ENCODE measurements at places on chromosomes 4 and X.

GRCh38 chrX:138917781-138918180, 206.3 kb upstream of the FGF13 start:
- no peak for DNase-seq

- no peak for DNase-seq
Measured at GRCh38 chrX:45001048-45001447, 128.1 kb downstream of the KDM6A start.

- no peak for DNase-seq
Measured at GRCh38 chr4:44025376-44026020, 423.1 kb downstream of the KCTD8 start.

GRCh38 chr4:22021106-22021505, 72.5 kb upstream of the KCNIP4 start:
- DNase-seq, result no peak

- no peak for DNase-seq
Measured at GRCh38 chr4:73715659-73716058, 24.7 kb upstream of the CXCL8 start.

GRCh38 chr4:112098841-112099530, 46.3 kb upstream of the FAM241A start:
- DNase-seq, result no peak

DNA sequence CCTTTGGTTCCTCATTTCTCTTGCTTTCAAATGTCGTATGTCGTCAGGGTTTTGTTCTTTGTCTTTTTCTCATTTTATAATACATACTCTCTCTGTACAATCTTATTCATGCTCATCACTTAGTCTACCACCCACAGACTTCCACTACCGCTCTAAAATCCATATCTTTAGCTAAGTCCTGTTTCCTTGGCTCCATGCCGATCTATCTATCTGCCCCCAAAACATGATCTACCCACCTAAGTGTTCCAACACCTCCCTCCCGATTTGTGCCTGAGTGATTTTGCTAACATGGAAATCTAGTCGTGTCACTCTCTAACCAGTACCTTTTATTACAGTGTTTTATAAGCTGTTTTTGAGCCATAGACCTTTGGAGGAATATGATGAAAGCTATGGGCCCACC, 65.6 kb upstream of the PGAM4 start:
- DNase-seq, result no peak

DNA sequence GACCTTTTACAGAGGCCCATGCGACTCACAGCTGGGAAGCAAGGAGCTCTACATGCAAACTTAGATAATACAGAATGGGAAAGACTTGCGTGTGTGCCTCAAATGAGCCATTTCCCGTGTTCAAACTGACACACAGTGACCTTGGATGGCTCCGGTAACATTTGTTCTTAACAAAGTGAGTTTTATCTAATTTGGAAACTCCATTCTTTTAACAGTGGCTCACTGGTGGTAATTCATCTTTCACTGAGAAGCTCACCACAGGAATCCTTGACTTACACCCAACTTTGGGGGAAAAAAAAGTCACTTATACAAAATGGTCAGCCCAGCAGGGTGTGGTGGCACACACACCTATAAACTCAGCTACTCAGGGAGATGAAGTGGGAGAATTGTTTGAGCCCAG, 190.6 kb downstream of the LDB2 start:
- no peak for DNase-seq

DNA sequence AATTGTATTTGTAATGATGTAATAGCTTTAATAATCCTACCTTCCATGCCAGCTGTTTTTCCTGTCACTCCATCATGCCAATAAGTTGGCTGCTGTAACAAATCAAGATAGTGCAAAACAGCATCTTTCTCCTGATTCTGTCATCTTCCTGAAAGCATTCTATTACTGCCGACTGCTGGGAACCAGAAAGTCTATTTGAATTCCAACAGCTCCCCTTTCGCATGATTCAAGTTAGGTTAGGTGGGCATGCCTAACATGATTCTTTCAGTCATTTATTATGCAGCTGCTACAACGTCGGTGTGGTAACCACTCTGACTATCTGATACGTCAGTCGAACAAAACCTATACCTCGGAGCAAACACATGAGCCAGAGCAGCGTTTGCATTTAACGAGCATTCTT, 127.9 kb upstream of the DMD start:
- DNase-seq, result peak; percentile 3

DNA sequence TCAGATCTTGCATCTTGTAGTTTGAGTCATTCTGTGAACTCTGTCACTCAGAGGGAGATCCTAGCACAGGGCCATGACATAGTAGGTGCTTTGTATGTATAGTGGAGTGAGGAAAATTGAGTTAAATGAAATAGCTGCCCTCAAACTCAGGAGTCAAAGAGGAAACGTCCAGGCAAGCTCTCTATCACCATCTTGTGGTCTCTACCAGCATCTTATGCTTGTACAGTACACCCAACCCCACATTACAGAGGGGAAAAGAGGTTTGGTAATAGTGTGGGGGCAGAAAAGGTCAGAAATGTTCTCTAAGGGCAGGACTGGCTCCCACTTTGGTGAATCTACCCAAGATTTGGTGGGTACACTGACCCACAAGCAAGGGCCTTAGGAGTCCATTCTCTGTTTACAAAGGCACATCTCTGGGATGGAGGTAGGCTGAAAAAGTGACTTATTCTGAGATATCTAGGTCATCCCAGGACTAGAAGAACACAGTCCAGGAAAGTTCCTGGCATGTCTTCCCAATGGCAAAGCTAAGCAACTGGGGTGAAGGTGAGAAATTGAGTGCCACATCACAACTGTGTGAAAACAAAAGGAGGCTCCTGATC, 131.8 kb downstream of the OR13H1 start:
- DNase-seq, result peak; percentile 49

DNA sequence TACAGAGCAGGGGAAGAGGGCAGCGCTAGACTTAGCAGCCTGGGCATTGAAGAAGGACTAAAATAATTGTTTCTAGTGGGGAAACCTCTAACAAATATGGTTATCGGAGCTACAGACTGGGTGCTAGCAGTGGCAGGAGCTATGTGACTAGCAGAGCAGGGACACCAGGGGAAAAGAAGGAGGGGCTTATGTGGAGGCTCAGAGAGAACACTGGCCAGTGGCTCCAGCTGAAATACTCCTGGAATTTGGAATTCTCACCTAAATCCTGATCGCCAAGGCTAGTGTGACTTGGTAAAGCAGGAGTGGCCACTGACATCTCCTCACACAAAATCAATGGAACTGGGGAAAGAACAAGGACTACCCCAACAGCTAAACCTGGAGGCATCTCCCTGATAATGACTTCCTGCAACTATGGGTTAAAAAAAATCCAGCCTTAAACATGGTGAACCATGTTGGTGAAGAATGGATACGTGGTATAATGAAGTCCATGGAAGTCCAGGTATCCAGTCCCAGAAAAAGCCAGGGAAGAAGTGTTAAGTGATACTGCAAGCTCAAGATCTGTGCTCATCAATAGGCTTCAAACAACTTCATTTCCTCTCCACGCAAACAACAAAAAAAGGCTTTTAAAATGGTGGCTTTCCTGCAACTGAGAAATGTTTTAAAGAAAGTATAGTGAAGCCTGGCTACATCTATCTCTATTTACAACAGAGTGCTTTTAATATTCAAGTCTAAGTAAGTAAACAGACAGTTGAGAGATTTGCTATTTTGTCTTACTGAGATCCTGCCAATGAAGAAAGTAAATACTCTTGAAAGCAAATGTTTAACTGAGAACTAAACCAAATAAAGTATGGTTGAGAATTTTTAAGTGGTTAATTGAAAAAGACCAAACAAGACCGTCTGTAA, 1.8 kb downstream of the TAPT1 start:
- peak; percentile 82 for DNase-seq

GRCh38 chrX:118740276-118740889, 13.0 kb downstream of the IL13RA1 start:
- peak; percentile 39 for DNase-seq

- DNase-seq, result peak; percentile 89
Measured at GRCh38 chr4:25448379-25449109, 71.5 kb downstream of the ANAPC4 start.

- DNase-seq, result no peak
Measured at GRCh38 chr4:137994853-137995252, 247.3 kb downstream of the SLC7A11 start.

DNA sequence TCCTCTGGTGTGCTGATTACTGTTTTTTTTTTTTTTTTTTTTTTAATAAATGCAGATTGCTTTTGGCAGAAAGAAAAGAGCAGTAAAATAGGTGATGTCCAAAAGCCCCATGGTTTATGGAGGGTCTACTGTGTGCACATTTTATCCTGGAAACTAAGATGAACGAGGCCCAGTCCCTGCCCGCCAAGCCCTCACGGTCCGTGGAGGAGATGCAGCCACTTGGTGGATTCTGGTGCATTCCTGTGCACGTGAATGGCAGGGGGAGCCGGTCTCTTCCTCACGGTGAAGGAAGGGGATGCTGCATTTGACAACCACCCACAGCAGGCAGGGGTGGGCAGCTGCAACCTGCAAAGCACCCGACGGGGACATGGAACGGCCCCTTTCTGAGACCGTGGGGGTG, 100.2 kb upstream of the AFAP1 start:
- no peak for DNase-seq

GRCh38 chr4:138977524-138977923, 38.1 kb upstream of the NOCT start:
- peak; percentile 55 for DNase-seq

GRCh38 chr4:177632481-177632880, 190.2 kb upstream of the AGA start:
- DNase-seq, result peak; percentile 2

GRCh38 chrX:136189222-136189621, 41.9 kb downstream of the FHL1 start:
- no peak for DNase-seq

DNA sequence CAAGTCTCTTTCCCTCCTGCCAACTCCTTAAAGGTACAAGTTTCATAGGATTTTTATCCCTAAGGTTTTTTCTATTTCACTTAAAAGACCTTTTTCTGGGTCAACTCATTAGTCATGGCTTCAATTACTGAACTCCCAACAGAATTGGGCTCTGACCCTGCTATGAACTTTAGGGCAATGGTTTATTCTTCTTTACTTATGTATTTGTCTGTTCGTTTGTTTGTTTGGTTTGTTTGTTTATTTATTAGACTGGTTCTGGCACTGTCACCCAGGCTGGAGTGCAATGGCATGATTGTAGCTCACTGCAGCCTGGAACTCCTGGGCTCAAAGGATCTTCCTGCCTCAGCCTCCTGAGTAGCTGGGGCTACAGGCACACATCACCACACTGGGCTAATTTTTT, 5.9 kb upstream of the NOCT start:
- DNase-seq, result no peak

DNA sequence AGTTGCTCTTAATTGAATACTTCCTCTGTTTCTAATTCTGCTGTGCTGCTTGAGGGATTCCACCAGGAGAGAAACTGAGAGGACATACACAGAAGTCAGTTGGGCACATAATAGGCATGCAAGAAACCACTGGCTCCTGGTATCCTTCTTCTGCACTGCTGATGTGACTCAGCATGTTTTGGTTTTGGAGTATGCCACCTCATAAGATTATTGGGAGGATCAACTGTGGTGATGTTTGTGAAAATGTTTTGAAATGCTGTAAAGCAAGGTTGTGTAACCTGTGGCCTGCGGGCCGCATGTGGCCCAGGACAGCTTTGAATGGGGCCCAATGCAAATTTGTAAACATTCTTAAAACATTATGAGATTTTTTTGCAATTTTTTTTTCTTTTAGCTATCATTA, 119.6 kb downstream of the GATB start:
- no peak for DNase-seq

DNA sequence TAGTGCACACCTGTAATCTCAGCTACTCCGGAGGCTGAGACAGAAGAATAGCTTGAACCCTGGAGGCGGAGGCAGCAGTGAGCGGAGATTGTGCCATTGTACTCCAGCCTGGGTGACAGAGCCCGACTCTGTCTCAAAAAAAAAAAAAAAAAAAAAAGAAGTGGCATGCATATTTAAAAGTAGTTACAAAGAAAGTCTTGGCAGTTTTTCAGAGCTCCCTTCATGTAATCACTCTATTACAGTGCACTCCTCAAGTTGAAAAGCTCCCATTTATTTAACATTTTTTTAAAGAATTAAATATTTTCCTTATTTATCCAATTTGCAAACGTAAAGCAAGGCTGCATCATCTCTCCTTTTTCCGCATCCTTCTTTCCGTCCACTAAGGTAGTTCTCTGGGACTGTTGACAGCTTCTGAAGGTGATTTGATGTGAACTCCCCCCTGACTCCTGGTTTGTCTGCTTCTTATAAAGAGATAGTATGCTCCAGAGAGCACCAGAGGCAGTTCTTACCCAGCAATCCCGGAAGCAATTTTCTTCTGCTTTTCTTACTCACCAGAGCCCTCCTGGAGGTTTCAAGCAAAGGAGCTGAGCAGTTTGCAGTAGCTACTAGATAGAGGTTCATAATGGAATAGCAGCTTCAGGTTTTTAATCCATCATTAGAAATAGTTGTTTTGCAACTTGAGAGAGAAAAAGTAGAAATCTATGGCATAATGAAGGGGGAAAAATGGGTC, 151.0 kb downstream of the PALLD start:
- DNase-seq, result peak; percentile 65

GRCh38 chr4:71609167-71609566, 174.7 kb downstream of the GC start:
- no peak for DNase-seq
